ENCODE measurements at places on chromosomes 6 and 20.

- DNase-seq = no peak
- no peak overlapping the region for H3K27ac ChIP-seq
- no peak overlapping the region for H3K4me3 ChIP-seq
- H3K4me1 ChIP-seq = no peaks in the 10 kb centered on the region
- no peaks in the 10 kb centered on the region for H3K27me3 ChIP-seq
Measured at GRCh38 chr6:102749210-102749971, 1355.9 kb downstream of the GRIK2 start.

DNA sequence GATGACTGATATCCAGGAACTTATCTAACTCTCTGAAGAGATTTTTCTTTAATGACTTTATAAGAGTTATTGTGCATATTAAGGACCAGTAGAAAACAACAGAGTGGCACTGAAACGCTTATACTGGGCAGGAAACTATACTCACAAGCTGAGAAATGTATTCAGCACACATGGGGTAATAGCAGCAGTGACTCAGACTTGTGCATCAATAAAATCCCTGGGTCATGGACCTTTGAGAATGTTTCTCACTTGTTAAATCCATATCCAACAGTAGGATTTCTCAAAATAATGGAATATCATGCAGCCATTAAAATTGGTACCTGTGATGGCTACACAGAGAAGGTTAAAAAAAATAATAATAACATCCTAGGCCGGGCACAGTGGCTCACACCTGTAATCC is 219.5 kb downstream of the BTBD9 start:
- H3K27me3 ChIP-seq = no peaks in the 10 kb centered on the region
- no peak for DNase-seq
- no peak overlapping the region for H3K4me3 ChIP-seq
- no peaks in the 10 kb centered on the region for H3K4me1 ChIP-seq
- H3K27ac ChIP-seq = no peak overlapping the region
- H3K36me3 ChIP-seq = no peaks in the 10 kb centered on the region

DNA sequence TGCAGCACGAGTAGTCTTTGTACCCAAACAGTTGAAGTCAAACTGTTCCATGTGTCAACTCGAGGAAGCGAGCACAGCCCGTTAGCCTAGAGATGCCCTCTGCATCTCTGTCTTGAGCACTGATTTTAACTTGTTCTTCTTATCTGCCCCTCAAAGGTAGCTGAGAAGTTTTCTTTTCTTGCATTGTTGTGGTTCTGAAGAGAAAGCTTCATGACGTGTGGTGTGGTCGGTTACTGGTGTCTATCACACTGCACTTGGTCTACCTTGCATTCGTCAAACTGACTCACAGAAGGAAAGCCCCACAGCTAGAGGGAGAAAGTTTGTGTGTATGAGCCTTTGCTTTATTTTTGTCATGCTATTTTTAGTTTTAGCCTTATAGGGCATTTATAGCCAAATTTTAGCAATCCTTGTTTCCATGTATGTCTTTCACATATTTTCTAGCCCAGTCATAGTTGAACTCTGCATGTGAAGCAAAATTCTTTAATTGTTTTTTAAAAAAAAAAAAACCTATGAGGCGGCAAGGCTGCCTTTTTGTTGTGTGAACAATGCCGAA is 115.1 kb downstream of the JAG1 start:
- DNase-seq = no peak
- no peak overlapping the region for H3K27ac ChIP-seq
- H3K27me3 ChIP-seq = no peaks in the 10 kb centered on the region
- no peaks in the 10 kb centered on the region for H3K36me3 ChIP-seq
- H3K4me3 ChIP-seq = no peak overlapping the region

GRCh38 chr6:22972771-22973170 is 403.4 kb downstream of the HDGFL1 start:
- H3K4me3 ChIP-seq = no peak overlapping the region
- no peak for DNase-seq
- no peaks in the 10 kb centered on the region for H3K27me3 ChIP-seq
- H3K4me1 ChIP-seq = no peaks in the 10 kb centered on the region
- no peak overlapping the region for H3K27ac ChIP-seq

DNA sequence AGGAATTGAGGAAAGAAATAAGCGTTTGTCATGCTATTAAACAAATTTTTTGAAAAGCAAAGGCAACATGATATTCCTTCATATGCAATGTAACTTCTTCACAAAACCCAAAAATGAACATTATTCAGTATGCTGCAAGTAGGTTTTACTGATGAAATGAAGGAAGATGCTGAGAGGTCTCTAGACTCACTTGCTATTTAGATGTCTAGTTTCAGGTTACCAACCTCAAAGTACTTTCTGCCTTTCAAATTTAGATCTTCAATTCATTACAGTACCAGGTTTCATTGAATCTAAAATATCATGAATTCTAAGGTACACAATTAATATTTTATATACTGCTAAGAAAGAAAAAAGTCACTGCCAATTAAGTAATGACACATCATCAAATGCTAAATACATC is 39.9 kb downstream of the MYO6 start:
- H3K36me3 ChIP-seq = no peaks in the 10 kb centered on the region
- H3K27ac ChIP-seq = no peak overlapping the region
- no peak for DNase-seq
- no peaks in the 10 kb centered on the region for H3K27me3 ChIP-seq

DNA sequence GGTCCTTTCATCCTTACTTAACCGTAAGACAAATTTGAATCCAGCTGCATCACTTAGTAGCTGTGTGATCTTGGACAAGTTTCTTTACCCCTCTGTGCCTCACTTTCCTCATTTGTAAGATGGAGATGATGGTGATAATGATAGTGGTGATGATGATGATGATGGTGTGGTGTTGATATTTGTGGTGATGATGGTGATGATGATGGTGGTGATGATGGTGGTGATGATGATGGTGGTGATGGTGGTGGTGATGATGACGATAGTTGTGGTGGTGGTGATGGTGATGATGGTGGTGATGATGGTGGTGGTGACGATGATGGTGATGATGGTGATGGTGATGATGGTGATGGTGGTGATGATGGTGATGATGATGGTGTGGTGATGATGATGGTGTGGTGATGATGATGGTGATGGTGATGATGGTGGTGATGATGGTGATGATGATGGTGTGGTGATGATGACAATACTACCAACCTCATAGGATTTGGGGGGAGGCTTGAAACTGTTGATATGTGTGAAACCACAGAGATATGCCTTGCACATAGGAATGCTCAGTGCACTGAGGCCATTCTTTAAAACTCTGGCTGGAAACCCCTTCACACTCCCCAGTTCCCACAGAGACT is 233.2 kb downstream of the LY86 start:
- no peak for DNase-seq
- H3K36me3 ChIP-seq = no peaks in the 10 kb centered on the region
- no peak overlapping the region for H3K4me3 ChIP-seq
- no peaks in the 10 kb centered on the region for H3K27me3 ChIP-seq
- peaks cover 8% of the 10 kb centered on the region for H3K4me1 ChIP-seq

GRCh38 chr6:113774127-113774825 is 82.9 kb upstream of the MARCKS start:
- H3K27ac ChIP-seq = no peak overlapping the region
- H3K27me3 ChIP-seq = no peaks in the 10 kb centered on the region
- no peak overlapping the region for H3K4me3 ChIP-seq
- DNase-seq = no peak
- no peaks in the 10 kb centered on the region for H3K36me3 ChIP-seq

GRCh38 chr6:34465531-34466241 is at the start of gene PACSIN1:
TSS of gene PACSIN1 (plus strand) at chr6:34466076. CDS start at chr6:34526306, 60,230 bp downstream.
- peak within 1 kb of the TSS; percentile 1 for H3K4me3 ChIP-seq
- peaks cover 10% of the 10 kb centered on the region for H3K4me1 ChIP-seq
- H3K27ac ChIP-seq = no peak within 1 kb of the TSS
- peaks cover 4% of the 10 kb centered on the region for H3K27me3 ChIP-seq
- no peaks in the 10 kb centered on the region for H3K36me3 ChIP-seq

- H3K4me1 ChIP-seq = no peaks in the 10 kb centered on the region
- no peak overlapping the region for H3K27ac ChIP-seq
- no peak for DNase-seq
- H3K36me3 ChIP-seq = no peaks in the 10 kb centered on the region
Measured at GRCh38 chr6:36720251-36721141, 22.9 kb downstream of the RAB44 start.

GRCh38 chr20:49344975-49345374 is 67.1 kb upstream of the ZNFX1 start:
- H3K4me1 ChIP-seq = no peaks in the 10 kb centered on the region
- no peak for DNase-seq
- no peaks in the 10 kb centered on the region for H3K36me3 ChIP-seq
- no peak overlapping the region for H3K4me3 ChIP-seq
- no peak overlapping the region for H3K27ac ChIP-seq

- no peaks in the 10 kb centered on the region for H3K36me3 ChIP-seq
- H3K27ac ChIP-seq = no peak overlapping the region
- DNase-seq = no peak
Measured at GRCh38 chr20:39705032-39705431, 742.9 kb downstream of the DHX35 start.

DNA sequence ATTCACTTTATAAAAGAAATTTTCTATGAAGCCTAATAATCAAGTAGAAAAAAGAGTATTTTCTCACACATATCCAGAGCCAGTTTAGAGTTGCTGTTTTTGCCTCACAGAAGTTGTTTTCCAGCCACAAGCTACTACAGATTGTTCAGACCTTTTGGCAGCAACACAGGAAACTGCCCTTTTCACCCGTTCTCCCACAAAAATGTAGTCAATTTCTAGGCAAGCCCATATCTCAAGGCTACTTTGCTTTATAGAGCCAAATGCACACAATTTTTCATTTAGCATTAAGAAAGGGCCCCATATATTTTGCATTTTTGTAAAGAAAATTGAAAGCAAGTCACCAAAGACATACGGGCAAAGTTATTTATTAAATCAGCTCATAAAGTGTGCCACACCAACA is 49.5 kb downstream of the EPB41L2 start:
- no peak overlapping the region for H3K4me3 ChIP-seq
- H3K36me3 ChIP-seq = no peaks in the 10 kb centered on the region
- no peak for DNase-seq
- H3K4me1 ChIP-seq = peaks cover 19% of the 10 kb centered on the region
- H3K27me3 ChIP-seq = no peaks in the 10 kb centered on the region

DNA sequence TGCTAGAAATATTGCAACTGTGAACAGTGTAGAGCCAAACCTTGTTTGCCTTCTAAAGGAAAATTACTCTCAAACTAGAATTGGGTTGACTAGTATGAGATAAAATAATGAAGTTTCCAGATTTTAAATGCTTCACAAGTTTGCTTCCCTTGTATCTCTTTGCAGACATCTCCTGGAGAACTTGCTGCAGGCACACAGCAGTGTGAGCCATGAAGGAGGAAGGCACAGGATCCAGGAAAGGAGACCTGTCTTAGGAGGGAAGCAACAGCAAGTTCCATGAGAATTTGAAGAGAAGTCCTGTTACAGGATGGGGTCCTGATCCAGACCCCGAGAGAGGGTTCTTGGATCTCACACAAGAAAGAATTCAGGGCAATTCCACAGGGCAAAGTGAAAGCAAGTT is 115.9 kb downstream of the BMP7 start:
- no peaks in the 10 kb centered on the region for H3K27me3 ChIP-seq
- no peak for DNase-seq
- H3K27ac ChIP-seq = no peak overlapping the region
- no peaks in the 10 kb centered on the region for H3K4me1 ChIP-seq
- no peak overlapping the region for H3K4me3 ChIP-seq
- no peaks in the 10 kb centered on the region for H3K36me3 ChIP-seq

DNA sequence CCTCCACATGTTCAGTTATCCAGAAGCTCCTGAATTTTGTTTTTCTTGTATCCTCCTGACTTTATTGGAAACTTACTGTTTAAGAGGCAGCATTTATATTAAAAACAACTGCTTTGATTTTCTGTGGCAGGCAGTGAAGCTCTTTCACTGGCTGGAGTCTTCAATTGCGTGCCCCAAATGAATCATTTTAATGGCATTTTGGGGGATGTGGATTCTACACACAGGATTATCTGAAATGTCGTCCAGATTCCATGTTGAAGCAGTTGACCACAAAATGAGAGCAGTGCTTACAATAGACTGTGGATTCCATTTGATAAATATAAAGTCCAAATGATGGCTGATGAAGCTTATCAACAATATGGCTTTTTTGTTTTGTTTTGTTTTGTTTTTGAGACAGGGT is 41.0 kb upstream of the HIVEP1 start:
- H3K27ac ChIP-seq = no peak overlapping the region
- DNase-seq = no peak
- H3K36me3 ChIP-seq = no peaks in the 10 kb centered on the region
- no peaks in the 10 kb centered on the region for H3K27me3 ChIP-seq
- peaks cover 7% of the 10 kb centered on the region for H3K4me1 ChIP-seq

DNA sequence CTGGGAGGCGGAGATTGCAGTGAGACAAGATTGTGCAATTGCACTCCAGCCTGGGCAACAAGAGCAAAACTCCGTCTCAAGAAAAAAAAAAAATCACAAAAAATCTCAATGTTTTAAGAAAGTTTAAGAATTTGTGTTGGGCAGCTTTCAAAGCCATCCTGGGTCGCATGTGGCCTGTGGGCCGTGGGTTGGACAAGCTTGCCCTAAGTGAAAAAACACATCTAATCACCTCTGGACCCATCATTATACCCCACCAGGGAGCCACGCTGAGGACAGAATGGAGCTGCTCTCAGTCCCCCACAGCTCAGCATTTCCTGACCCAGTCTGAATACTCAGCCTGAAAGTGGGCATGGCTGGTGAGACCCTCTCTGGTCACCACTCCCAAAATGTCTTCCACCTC is 129.3 kb downstream of the PRND start:
- H3K4me1 ChIP-seq = no peaks in the 10 kb centered on the region
- H3K27me3 ChIP-seq = no peaks in the 10 kb centered on the region
- H3K4me3 ChIP-seq = no peak overlapping the region

DNA sequence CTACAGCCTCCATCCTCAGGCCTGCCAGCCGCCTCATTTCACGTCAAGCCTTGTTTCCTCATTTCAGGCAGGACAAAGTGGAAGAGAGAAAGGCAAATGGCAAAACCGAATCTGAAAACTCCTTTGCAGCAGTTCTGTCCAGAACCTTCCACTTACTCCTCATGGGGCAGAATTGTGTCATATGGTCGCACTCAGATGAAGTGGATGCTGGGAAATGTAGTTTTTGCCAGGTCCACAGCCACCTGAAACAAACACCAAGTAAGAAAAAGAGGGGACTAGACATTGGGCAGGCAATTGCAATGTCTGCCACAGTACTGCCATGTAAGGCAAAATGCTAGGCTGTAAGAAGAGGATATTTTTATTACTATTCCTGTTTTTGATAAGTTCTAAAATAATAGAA is 44.9 kb downstream of the ISM1 start:
- H3K27ac ChIP-seq = no peak overlapping the region
- no peak overlapping the region for H3K4me3 ChIP-seq
- H3K4me1 ChIP-seq = peaks cover 6% of the 10 kb centered on the region
- DNase-seq = no peak

- H3K36me3 ChIP-seq = no peaks in the 10 kb centered on the region
- H3K4me3 ChIP-seq = no peak overlapping the region
- H3K4me1 ChIP-seq = peaks cover 10% of the 10 kb centered on the region
- peak overlapping the region; percentile 67 for H3K27ac ChIP-seq
- H3K27me3 ChIP-seq = peaks cover 13% of the 10 kb centered on the region
Measured at GRCh38 chr6:138105880-138106664, 1.1 kb downstream of the PERP start.

DNA sequence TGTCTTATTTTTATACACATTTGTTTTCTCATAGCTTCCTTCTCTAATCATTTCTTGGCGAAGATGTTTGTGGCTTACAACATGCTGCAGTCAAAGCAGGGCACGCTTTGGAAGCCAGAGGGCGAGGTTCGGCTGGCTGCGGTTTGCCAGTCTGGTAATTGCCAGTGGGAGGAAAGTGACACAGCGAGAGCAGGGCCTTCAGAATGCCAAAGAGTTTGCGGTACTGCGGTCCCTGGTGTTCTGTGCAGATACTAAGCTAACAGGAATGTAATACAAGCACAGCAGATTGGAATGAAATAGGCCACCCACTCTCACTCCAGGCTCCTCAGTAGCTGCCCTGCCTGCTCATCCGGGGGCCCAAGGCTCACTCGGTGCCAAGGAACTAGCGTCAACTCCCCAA is 58.7 kb upstream of the TGM3 start:
- no peaks in the 10 kb centered on the region for H3K27me3 ChIP-seq
- no peaks in the 10 kb centered on the region for H3K4me1 ChIP-seq
- no peak for DNase-seq
- H3K27ac ChIP-seq = no peak overlapping the region

Measured in upper lobe of left lung (tissue), 6 donors.